ENCODE measurements at places on chromosomes 13 and 19. TPM values are rescaled to one million over a fixed set of nuclear protein-coding genes. Genes with fewer than 3 reads are reported as not detected.

PLVAP gene
- 0.27 TPM for total RNA-seq

SLC1A5 gene
- 187 TPM for total RNA-seq

DNA sequence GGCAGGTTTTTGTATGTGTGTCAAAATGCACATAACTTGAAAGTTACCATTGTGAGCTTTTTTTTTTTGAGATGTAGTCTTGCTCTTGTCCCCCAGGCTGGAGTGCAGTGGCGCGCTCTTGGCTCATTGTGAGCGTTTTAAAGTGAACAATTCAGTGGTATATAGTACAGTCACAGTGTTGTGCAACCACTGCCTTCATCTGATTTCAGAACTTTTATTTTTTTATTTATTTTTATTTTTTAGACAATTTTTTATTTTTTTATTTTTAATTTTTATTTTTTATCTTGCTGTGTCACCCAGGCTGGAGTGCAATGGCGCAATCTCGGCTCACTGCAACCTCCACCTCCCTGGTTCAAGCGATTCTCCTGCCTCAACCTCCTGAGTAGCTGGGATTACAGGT is 15.0 kb downstream of the SLC25A42 start:
- no peak overlapping the region for H3K27ac ChIP-seq
- H3K4me1 ChIP-seq: no peaks in the 10 kb centered on the region
- peaks cover 91% of the 10 kb centered on the region for H3K27me3 ChIP-seq
- H3K4me3 ChIP-seq: no peak overlapping the region
- no peak for DNase-seq

DNA sequence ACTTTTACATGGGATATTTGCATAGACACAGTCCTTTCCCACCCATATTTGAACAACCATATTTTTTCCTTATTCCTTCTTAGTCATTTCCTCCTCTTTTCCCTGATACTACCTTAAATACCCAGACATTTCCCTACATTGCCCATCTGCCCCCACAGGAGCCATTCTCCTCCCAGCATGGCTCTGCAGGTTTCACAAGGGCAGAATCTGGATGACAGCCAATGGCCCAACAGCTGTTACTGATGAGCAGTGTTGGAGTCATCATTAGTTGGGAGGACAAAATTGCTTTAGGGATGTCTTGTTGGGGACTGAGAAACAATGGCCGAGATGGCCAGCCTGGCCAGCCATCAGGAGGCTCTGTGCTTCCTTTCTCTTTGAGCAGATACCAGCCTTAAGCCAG is 209.5 kb downstream of the KLF5 start:
- DNase-seq: no peak
- H3K4me1 ChIP-seq: no peaks in the 10 kb centered on the region
- H3K27ac ChIP-seq: no peak overlapping the region
- no peak overlapping the region for H3K4me3 ChIP-seq
- no peaks in the 10 kb centered on the region for H3K36me3 ChIP-seq

DNA sequence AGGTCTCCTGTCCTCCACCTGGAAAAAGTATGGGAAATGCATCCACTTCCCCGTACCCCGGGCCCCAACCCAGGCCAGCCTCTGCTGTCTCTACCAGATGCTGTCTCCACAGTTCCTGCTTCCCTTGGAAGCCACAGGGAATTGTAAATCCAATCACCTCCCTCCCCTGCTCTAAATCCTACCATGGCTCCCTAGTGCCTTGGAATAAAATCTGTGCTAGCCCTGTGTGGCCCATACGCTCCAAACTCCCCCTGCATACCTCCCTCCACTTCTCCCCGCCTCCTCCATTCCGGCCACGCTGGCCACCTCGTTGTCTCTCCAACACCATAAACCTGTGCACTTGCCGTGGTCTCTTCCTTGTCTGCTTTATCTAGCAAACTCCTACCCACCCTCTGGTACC is 31.2 kb downstream of the UNC13A start:
- peaks cover 56% of the 10 kb centered on the region for H3K36me3 ChIP-seq
- no peak for DNase-seq
- peaks cover 8% of the 10 kb centered on the region for H3K4me1 ChIP-seq
- H3K27me3 ChIP-seq: no peaks in the 10 kb centered on the region
- no peak overlapping the region for H3K27ac ChIP-seq
- no peak overlapping the region for H3K4me3 ChIP-seq

- DNase-seq: no peak
- no peaks in the 10 kb centered on the region for H3K27me3 ChIP-seq
- no peak overlapping the region for H3K4me3 ChIP-seq
- peaks cover 16% of the 10 kb centered on the region for H3K36me3 ChIP-seq
These were observed 27.8 kb downstream of the CARM1 start for GRCh38 chr19:10899151-10899653.

- peaks cover 53% of the 10 kb centered on the region for H3K36me3 ChIP-seq
- H3K4me1 ChIP-seq: no peaks in the 10 kb centered on the region
These were observed 80.4 kb downstream of the MAP4K1 start for GRCh38 chr19:38537071-38537936.

GRCh38 chr19:19552798-19553197 is 14.7 kb downstream of the CILP2 start:
- H3K36me3 ChIP-seq: no peaks in the 10 kb centered on the region
- no peak overlapping the region for H3K4me3 ChIP-seq
